Stimulated activated effector memory CD8-positive, alpha-beta T cell treated with anti-CD3 and anti-CD28 coated beads, Interleukin-12 subunit alpha, Interleukin-12 subunit beta, amount 100 ng/mL, for 72 hours (primary cell): ENCODE measurements at places on chromosomes 7 and 10.

GRCh38 chr7:25541877-25542276, 313.6 kb upstream of the NPVF start:
- DNase-seq = no peak

- DNase-seq = no peak
Measured at GRCh38 chr7:48179496-48180030, 8.3 kb downstream of the ABCA13 start.

- DNase-seq = no peak
Measured at GRCh38 chr10:127971101-127971946, 64.4 kb downstream of the PTPRE start.

GRCh38 chr7:18521236-18521589, 25.7 kb downstream of the HDAC9 start:
- DNase-seq = no peak

- DNase-seq = no peak
Measured at GRCh38 chr7:29345590-29345989, 151.0 kb downstream of the CHN2 start.

- no peak for DNase-seq
Measured at GRCh38 chr10:75654171-75654771, 222.8 kb downstream of the LRMDA start.

DNA sequence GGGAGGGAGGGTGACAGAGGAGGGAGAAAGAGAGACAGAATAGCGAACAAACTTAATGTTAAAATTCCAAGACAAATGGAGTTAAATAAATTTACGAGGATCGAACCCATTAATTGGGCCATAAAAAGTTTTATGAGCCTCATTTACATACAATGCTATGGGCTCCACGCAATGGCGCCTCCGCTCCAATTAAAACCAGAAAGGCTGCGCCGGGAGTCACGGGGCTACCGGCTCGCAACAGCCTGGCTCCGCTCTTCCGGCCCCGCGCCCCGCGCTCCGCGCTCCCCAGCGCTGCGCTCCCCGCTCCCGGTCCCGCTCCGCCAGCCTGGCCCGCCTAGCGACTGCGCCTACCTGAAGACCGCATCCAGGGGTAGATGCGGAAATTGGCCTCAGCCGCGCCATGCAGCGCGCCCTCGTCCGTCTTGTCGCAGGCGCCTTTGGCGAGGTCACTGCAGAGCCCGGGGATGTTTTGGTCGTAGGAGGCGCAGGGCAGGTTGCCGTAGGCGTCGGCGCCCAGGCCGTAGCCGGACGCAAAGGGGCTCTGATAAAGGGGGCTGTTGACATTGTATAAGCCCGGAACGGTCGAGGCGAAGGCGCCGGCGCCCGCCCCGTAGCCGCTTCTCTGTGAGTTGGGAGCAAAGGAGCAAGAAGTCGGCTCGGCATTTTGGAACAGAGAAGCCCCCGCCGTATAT, 513 bp downstream of the HOXA7 start:
- peak; percentile 66 for DNase-seq

DNA sequence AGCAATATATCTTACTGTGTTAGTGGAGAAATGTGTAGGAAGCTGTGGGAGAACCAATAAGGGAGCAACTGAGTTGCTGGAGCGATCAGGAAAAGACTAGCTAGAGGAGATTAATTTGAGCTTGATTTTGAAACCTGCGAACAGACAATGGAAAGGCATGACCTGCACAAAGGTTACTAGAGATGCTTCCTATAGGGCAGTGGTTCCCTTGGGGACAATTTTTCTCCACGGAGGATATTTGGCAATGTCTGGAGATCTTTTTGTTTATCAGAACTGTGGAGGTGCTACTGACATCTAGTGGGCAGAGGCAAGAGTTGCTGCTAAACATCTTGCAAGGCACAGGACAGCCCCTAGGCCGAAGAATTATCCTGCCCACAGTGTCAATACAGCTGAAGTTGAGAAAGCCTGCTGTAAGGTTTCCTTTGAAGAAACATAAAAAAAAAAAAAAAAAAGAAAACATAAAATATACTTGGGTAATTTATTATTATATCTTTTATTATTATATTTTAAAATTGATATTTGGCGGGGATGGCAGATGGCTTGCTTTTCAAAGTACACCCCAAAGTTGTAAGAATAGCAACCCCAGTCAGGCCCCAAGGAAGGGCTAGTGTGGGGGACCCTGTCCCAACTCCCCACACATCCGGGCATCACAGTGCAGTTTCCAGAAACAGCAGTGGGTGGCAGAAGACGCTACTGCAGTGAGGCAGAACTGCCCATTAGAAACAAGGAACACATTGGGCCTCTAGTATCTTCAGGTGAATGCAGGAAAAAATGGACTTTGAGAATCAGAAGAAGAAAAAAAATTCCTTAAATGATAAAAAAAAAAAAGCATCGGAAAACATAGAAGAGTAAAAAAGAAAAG, 481.6 kb downstream of the SH2D4B start:
- DNase-seq = no peak

DNA sequence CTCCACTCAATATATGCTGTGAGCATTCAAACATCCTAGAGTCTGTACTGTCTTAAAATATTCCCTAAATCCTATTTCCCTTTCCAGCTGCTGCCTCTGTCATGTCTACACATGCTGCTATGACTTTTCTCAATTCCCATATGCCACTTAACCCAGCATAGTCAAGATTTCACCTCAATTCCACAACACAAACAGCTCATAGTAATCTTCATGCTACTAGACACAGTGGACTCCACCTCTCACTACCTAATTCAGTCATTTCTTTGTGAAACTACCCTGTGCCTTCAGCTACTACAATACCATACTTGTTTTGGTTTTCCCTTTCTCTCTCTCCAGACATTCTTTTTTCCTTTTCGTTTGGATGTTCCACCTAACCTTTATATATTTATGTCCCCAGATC, 45.5 kb downstream of the GSAP start:
- no peak for DNase-seq

DNA sequence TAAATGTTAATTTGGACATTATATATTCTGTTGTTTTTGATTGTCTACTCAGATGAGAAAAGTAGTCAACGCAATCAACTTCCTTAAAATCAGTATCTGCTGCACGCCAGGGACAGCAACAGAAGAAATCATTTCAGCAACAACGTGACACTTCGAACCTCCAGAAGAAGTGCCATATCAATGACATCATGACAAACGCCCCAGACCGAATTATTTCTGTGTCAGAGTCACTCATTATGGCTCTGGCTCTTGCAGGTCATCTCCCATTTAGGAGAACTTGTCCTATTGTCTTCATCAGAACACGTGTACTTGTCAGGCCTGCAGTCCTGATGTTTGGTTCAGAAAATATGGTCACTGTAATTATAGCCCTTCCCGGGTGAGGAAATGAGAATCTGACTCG, 276.3 kb downstream of the ADARB2 start:
- no peak for DNase-seq

DNA sequence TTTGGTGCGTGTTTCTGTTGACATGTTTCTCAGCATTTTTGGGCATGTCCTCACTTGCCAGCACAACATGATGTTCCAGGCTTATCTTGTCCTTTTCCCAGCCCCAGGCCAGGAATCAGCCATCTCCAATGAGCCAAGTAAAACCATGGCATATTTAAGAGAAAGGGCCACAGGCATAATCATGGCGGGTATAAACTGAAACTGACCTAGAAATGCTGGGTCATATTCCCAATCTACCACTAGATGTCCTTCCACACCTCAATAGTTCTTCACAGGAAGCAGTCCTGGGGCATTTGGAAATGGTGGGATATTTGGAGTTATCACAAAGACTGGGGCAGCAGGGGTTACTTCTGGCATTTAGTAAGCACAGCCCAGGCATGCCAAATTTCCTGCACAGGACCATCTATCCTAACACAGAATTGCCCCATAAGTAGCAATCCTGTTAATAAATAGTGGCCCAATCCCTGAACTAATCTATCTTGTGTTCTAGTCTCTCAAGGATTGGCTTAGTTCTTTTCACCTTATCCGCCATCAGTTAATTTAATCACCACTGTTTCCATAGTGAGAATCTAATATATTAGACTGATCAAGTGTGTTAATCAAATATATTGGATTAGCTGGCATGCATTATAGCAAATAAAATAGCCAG, 101.6 kb downstream of the NPSR1 start:
- no peak for DNase-seq

- DNase-seq = no peak
Measured at GRCh38 chr10:61747307-61747706, 84.6 kb downstream of the CABCOCO1 start.

DNA sequence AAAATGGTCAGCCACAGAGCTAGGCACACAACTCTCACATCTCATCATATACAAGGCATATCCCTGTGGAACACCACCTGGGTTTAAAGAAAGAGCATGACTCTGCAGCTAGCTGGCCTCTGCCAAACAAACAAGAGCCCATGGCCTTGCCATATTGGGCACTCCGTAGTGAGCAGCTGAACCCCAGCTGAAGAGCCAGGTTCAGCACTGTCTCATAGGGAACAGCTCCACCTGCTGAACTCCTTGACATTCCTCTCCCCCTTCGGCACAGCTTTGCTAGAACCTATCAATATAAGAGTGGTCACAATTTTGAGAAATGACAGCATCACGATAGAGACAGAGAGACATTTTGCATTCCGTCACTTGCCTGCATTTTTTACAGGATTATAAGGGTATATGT, 20.0 kb downstream of the SORCS1 start:
- no peak for DNase-seq

DNA sequence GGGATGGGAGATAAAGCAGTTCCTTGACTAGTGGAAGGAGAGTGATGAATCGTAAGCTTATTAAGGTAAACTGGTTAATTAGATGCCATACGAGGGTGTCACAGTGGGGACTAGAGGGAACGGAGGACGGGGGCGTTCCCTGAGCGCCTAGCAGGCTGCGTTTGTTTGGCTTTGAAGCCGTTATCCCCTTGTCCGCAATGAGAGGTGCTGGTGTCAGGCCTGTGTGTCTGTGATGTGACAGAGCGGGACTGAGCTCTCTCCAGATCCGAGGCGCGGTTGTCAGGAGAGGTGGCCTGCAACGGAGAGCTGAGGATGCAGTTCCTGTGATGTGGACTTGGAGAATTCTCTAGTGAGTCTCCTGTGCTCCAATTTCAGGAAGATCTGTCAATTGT, 60.0 kb upstream of the PRPS1L1 start:
- DNase-seq = no peak

- DNase-seq = no peak
Measured at GRCh38 chr7:17497549-17498167, 199.2 kb downstream of the AHR start.

DNA sequence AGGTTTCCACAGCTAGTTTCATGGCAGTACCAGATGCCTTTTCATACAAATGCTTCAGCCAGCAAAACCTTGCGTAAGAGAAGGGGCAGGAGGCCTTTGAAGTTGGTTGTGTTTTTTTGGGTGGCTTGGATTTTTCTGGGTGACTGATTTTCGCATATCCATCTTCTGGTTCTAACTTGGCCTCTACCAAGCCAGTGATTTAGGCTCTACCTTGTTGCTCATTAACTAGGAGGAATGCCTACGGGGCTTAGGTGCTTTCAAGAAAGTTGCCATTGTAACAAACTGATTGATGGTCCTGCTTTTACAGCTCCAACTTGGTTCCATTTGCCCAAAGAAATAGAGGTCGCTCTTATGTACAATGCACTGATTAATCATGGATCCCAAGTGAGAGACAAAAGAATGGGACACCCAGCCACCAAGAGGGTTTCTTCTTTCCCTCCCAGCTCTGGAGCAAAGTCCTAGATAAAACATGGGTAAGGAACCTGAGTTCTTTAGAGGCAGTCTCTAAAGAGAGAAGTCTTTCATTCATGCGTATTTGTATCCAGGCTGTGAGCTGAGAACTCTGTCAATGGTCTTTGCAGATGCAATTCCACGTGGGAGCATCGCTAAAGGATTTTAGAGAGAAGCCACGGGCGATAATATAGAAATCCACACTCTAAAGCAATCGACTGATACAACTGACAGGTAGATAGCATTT, 92.1 kb upstream of the FGFR2 start:
- no peak for DNase-seq

DNA sequence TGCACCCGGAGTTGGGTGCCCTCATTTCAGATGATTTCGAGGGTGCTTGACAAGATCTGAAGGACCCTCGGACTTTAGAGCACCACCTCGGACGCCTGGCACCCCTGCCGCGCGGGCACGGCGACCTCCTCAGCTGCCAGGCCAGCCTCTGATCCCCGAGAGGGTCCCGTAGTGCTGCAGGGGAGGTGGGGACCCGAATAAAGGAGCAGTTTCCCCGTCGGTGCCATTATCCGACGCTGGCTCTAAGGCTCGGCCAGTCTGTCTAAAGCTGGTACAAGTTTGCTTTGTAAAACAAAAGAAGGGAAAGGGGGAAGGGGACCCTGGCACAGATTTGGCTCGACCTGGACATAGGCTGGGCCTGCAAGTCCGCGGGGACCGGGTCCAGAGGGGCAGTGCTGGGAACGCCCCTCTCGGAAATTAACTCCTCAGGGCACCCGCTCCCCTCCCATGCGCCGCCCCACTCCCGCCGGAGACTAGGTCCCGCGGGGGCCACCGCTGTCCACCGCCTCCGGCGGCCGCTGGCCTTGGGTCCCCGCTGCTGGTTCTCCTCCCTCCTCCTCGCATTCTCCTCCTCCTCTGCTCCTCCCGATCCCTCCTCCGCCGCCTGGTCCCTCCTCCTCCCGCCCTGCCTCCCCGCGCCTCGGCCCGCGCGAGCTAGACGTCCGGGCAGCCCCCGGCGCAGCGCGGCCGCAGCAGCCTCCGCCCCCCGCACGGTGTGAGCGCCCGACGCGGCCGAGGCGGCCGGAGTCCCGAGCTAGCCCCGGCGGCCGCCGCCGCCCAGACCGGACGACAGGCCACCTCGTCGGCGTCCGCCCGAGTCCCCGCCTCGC, at the start of gene EGFR:
TSS of gene EGFR (plus strand) at position 657 of the 830 bp plus-strand sequence. CDS start 261 bp downstream, outside the sequence.
- no peak for DNase-seq

DNA sequence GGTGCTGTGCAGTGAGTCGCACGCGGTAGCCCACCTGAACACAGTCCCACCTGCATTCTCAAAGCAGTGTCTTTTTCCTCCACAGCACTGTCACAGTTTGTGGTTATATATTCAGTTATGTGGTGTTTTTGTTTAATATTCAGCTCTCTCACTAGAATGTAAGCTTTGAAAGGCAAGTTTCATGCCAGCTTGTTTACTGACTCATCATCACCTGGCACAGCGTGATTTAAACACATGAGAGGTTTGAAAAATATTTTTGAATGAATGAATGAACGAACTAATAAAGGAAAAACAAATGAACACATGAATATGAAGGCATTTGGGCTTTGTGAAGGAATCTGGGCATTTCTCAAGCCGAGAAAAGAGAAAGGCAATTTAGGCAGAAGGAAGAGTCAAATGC, 51.9 kb upstream of the TM9SF3 start:
- no peak for DNase-seq

DNA sequence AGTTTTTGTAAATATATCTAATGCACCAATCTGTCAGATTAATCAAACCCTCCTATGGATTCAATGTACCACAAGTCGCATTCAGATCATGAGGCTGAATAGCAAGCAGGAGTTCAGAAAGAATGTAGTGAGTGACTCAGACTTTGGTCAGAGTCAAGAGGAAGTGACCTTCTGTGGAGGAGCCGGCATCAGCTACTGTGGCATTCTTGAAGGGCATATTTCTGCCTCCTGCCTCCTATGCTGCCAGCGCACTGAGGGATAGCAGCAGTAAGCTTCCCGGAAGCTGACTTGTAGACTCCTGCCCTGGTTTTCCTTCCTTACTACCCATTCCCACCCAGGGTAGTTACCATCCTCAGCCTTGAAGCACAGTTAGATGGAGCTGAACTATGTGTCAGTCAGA, 867.5 kb downstream of the NRG3 start:
- no peak for DNase-seq
